ENCODE measurements at places on chromosomes 5 and 9. TPM values are rescaled to one million over a fixed set of nuclear protein-coding genes. Genes with fewer than 3 reads are reported as not detected.
A peak's percentile ranks its signal among the peaks of the same experiment; 100 is the strongest.

GRCh38 chr5:170342153-170342725 lies 44.7 kb upstream of the LCP2 start:
- peak; percentile 84 for DNase-seq

Gene FOXE1
- total RNA-seq = 2.9 TPM

DNA sequence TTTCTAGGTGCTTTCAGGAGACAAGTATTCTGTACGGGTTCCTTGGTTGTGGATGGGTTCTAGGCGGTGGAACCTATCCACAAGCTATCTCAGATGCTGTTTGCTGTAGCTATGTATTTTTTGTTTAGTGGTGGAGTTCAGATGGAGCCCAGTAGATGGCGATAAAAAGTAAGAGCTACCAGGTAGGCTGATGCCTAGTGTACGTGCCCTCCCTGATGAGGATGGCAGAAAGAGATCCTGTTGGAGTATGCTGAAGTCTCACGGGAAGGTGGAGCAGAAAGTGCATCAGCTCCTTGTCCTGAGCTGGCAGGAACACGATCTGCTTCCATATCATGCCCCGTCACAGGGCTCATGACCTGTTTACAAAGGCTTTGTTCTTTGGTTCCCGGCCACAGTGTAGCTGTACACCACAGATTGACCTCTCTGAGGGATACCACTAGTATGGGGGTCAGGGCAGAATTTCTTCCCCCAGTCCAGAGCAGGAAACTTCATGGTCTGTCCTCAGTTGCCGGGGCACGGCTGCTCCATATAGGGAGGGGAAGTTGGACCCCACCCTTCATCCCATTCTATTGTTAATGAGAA lies 12.6 kb upstream of the UGT3A2 start:
- DNase-seq = no peak

DNA sequence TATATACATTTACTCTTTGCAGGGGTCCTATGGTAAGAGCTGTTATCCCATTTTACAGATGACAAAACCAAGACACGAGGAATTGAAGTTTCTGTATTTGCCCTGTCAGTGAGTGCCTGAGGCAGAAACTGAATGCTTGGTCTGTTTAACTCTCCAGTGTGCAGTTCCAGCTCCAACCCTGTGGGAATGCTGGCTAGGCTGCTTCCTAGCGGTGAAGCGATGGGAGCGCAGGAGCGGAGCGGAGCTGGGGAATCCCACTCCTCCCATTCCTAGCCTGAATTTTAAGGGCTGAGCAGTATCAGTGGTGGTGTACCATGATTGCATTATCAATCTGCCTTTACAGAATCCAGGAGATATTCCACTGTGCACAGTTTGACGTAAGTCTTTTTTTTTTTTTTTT lies 202.3 kb downstream of the LRRC70 start:
- no peak for DNase-seq

DNA sequence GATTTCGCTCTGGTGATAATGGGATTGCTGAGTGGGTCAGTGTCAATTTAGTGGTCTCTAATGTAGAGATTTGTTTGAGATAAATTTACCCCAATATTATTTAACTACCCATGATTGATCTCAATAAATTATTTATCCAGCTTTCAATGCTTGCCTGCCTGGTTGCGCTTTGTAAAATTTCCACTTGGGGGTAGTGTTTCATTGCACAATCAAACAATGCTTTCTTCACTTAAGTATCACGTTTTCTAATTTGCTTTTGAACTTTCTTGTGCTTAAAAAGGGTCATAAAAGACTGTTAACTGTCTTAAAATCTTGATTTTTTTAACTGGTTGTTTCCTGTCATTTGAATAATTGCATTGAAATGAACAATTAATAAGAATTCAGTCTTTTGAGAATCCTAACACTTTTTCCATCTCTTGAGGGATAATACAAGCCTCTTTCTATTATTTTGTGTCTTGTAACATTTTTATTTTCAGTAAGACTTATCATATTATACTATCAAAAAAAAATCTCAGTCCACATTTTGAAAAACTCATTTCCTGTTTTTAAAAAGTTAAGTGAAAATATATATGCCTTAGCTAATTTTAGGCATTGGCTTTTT lies 18.7 kb downstream of the HSD17B4 start:
- no peak for DNase-seq

All from lower leg skin (tissue), 4 donors.